ENCODE measurements at places on chromosomes 5 and 9.

DNA sequence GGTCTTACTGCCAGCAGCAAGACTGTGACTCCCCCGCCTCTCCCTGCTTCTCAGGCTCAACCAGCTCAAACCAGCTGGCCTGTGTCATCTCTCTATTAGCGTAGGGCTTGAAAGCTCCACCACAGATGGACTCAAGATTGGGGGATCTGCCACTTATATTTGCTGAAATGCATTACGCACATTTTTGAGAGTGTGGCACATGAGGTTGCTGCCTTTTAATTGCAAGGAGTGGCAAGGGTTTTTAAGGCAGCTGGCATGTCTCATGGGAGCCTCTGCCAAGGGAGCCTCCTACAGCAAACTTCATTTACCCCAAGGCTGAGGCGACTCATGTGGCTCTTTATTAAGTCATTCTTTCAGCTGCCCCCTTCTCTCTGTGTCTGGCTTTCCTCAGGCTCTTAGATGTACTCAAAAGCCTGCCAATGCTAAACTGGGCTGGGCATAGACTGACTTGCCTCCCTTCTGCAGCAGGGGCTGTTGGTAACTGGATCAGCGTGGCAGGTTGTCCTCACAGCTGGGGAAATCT is 219.3 kb downstream of the SMARCA2 start:
- H3K4me3 ChIP-seq, result no peak overlapping the region
- H3K36me3 ChIP-seq, result no peaks in the 10 kb centered on the region
- H3K4me1 ChIP-seq, result no peaks in the 10 kb centered on the region
- no peak overlapping the region for H3K27ac ChIP-seq
- DNase-seq, result no peak
- H3K27me3 ChIP-seq, result peaks cover 2% of the 10 kb centered on the region

- no peak for DNase-seq
- no peaks in the 10 kb centered on the region for H3K36me3 ChIP-seq
- no peak overlapping the region for H3K4me3 ChIP-seq
- H3K4me1 ChIP-seq, result no peaks in the 10 kb centered on the region
- H3K27me3 ChIP-seq, result no peaks in the 10 kb centered on the region
Observed at GRCh38 chr9:98491231-98491651, 217.5 kb downstream of the GABBR2 start.

DNA sequence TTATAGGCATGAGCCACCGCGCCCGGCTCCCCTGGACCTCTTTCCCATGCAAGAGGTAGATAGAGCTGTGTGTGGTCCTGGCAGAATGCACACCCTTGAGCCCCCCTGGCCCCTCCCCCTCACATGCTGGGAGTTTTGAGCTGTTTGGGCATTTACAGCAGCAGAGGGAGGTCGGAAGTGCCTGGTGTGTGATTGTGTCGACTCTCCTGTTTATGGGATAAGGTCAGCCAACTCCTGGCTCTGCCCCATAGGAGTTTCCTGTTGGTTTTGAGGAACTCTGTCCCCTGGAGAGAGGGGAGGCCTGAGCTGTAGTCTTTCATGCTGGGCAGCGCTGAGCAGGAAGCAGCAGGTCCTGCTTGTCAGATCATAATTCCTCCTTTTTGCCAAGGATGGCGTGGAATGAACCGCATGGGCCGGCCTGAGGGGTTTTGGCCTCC is 6.0 kb downstream of the LRRC8A start:
- DNase-seq, result no peak
- no peak overlapping the region for H3K4me3 ChIP-seq
- H3K27ac ChIP-seq, result no peak overlapping the region

DNA sequence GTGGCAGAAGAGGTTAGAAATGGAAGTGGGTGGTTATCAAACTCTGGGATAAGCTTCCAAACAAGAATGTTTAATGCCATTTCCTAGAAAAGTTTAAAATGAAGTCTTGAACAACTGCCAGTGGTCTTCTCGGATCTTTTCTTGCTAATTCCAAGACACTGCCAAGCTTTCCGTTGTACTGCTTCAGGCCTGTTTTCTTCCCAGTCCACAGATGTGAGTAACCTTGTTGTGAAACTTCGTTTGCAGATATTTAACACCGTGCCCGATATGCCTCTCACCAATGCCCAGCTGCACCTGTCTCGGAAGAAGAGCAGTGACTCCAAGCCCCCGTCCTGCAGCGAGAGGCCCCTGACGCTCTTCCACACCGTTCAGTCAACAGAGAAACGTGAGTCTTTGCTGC is 269.8 kb downstream of the NR3C1 start:
- H3K27me3 ChIP-seq, result no peaks in the 10 kb centered on the region
- no peak for DNase-seq
- peaks cover 11% of the 10 kb centered on the region for H3K36me3 ChIP-seq
- H3K27ac ChIP-seq, result no peak overlapping the region

DNA sequence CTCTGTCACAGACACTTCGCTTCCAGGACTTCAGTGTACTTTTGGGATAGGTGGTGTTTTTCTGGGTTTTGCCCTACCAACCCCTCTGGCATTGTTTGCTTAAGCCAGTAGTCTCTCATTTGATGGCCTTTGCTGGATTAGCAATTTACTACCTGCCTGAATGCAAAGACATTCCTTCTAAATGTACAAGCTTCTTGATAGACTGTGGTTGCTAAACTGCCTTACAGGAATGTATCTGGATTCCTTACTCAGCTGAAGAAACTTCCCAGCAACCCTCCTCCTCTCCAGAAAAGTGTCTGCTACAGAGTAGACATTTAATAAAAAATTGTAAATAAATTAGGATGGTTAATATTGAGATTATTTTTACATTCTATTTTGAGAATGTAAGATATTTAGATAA is 1916.7 kb downstream of the EFNA5 start:
- no peak for DNase-seq
- no peak overlapping the region for H3K4me3 ChIP-seq
- no peak overlapping the region for H3K27ac ChIP-seq

- no peak overlapping the region for H3K4me3 ChIP-seq
- no peak for DNase-seq
- H3K27me3 ChIP-seq, result peaks cover 3% of the 10 kb centered on the region
- no peaks in the 10 kb centered on the region for H3K36me3 ChIP-seq
Observed at GRCh38 chr5:158177146-158177545, 318.2 kb upstream of the CLINT1 start.

DNA sequence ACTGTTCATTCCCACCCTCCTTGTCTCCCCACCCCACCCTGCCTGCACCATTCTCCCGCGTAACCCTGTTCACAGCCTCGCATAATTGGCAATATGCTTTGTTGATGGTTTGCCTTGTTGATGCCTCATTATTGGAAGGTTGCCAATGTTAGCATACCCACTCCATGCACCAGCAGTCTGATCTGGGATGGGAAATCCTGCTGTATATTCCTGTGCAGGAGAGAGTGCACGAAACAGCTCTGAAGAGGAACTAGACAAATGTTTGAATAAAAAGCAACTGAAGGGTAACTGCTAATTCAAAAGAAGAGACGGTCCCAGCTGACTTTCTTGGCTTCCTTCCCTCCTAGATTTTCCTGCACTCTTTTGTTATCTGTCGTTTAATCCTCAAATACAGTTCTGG is 271.7 kb upstream of the TLE4 start:
- H3K27ac ChIP-seq, result no peak overlapping the region
- no peaks in the 10 kb centered on the region for H3K4me1 ChIP-seq
- no peaks in the 10 kb centered on the region for H3K27me3 ChIP-seq
- no peak overlapping the region for H3K4me3 ChIP-seq
- no peaks in the 10 kb centered on the region for H3K36me3 ChIP-seq
- DNase-seq, result no peak

DNA sequence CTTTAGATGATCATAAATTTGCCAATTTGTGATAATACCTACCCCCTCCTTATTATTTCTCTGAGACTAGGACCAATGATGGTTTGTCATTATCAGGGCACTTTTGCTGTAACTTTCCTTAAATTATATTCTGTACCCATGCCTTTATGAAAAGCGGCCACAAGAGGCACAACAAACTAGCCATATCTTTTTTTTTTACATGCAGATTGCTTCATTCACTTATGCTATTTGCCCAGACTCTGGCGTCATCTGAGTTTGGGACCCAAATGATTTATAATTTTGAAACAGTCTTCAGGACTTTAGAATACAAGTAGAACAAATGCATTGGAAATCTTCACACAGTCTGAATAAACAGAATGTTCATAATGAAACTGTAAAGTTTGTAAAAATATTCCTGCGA is 408.1 kb downstream of the MAT2B start:
- no peaks in the 10 kb centered on the region for H3K4me1 ChIP-seq
- no peak overlapping the region for H3K27ac ChIP-seq
- H3K27me3 ChIP-seq, result no peaks in the 10 kb centered on the region
- DNase-seq, result no peak
- H3K36me3 ChIP-seq, result no peaks in the 10 kb centered on the region

- no peak overlapping the region for H3K4me3 ChIP-seq
- H3K27ac ChIP-seq, result no peak overlapping the region
- no peaks in the 10 kb centered on the region for H3K36me3 ChIP-seq
- DNase-seq, result no peak
- H3K4me1 ChIP-seq, result no peaks in the 10 kb centered on the region
Observed at GRCh38 chr5:100654895-100655294, 119.7 kb downstream of the FAM174A start.

GRCh38 chr5:90548069-90548593 is 10.5 kb upstream of the ADGRV1 start:
- no peaks in the 10 kb centered on the region for H3K36me3 ChIP-seq
- no peak overlapping the region for H3K4me3 ChIP-seq
- DNase-seq, result no peak

GRCh38 chr9:73118286-73118685 is 33.4 kb upstream of the ANXA1 start:
- DNase-seq, result no peak
- H3K27me3 ChIP-seq, result no peaks in the 10 kb centered on the region
- no peaks in the 10 kb centered on the region for H3K36me3 ChIP-seq
- no peak overlapping the region for H3K4me3 ChIP-seq

DNA sequence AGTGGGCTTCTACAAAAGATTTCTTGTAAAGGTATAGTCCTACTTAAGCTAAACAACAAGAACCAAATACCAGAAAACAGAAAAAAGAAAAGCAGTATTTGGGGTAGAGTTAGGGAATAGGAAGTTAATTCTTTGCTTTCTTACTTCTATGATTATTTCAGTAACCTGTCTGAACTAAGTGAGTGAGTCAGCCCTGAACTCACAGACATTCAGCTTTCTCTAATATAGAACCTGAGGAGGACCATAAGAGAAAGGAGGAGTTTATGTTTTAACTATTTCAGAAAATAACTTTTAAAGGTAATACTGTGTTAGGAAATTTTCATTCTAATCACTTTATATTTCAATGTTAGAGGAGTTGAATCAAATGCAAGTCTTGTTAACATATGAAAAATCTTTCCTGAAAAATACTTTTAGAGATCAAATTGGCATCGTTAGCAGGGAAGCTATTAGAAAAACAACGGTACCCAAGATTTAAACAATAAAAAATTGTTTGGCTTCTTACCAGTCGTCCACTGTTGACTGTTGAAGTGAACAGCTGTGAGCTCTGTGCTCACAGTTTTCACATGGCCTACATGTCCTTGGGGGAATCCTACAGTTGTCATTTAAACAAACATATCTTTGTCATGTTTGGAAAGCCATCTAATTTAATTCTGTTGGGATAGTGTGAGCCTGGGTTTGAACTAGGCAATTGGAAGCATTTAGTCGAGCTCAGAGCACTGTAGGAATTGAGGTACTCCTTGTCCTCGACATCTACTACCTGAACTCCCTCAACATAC is 19.9 kb upstream of the ZFAND5 start:
- H3K36me3 ChIP-seq, result no peaks in the 10 kb centered on the region
- no peak overlapping the region for H3K4me3 ChIP-seq
- H3K27me3 ChIP-seq, result no peaks in the 10 kb centered on the region
- peaks cover 6% of the 10 kb centered on the region for H3K4me1 ChIP-seq
- no peak for DNase-seq
- no peak overlapping the region for H3K27ac ChIP-seq

GRCh38 chr5:179301796-179302195 is 43.5 kb downstream of the ADAMTS2 start:
- H3K4me3 ChIP-seq, result no peak overlapping the region
- no peaks in the 10 kb centered on the region for H3K36me3 ChIP-seq
- no peak for DNase-seq
- no peak overlapping the region for H3K27ac ChIP-seq
- H3K27me3 ChIP-seq, result no peaks in the 10 kb centered on the region
- H3K4me1 ChIP-seq, result no peaks in the 10 kb centered on the region

DNA sequence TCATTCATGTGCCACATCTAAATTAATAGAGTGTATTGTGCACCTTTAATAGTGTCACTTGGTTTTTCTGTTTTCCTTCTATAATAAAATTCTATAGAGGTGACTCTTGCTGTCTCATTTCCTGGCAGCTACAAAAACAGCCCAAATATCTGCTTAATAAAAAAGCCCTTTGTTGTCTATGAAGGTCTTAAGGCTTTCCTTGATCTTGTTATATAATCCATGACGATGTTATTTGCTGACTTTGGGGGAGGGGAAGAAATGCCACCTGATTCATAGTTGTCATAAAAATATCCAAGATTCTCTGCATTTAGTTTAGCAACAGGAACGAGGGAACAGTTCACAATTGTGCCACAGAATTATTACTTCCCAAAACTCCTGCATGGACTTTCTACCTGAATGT is 31.3 kb downstream of the CPEB4 start:
- DNase-seq, result no peak
- peaks cover 4% of the 10 kb centered on the region for H3K36me3 ChIP-seq
- peaks cover 7% of the 10 kb centered on the region for H3K4me1 ChIP-seq
- H3K27me3 ChIP-seq, result no peaks in the 10 kb centered on the region
- no peak overlapping the region for H3K4me3 ChIP-seq

DNA sequence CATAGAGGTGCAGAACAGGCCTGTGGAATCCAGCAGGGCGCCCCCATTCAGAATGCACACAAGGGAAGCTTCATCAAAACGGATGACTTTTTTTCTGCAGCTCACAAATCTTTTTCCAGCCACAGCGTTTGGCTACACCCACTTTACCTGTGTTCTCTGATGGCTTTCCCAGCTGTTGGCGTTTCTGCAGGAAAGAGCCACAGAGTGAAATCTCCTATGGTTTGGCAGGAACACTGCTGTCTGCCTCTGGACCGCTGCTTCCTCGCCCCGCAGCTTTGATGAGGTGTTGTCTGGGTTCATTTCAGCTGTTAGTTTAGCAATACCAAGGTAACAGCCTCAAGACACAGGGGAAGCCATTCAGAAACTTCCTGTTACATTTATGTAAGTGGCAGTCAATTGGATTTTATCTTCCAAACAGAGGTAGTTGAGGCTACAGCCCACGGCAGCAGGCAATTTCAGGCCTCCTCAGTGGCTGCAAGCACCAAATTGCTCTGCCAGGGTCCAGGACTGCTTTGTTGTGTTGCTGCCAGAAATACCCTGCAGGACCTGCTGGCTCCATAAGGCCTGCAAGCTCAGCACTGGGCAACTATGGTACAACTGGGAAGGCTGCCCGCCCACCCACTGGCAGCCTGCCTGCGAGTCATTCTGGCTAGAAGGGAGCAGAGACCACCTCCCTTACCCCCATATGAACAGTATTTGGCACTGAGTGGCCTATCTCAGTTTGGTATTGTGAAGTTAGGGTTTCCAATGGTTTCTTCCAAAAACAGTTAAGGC is 96.7 kb downstream of the MVB12B start:
- H3K27me3 ChIP-seq, result no peaks in the 10 kb centered on the region
- no peak for DNase-seq
- no peak overlapping the region for H3K4me3 ChIP-seq
- H3K4me1 ChIP-seq, result peaks cover 14% of the 10 kb centered on the region
- no peak overlapping the region for H3K27ac ChIP-seq

GRCh38 chr5:74541381-74541781 is 99.1 kb downstream of the ENC1 start:
- DNase-seq, result no peak
- H3K27me3 ChIP-seq, result no peaks in the 10 kb centered on the region
- H3K4me3 ChIP-seq, result no peak overlapping the region
- H3K4me1 ChIP-seq, result no peaks in the 10 kb centered on the region

All from CD4-positive, alpha-beta T cell (primary cell).